ENCODE measurements at places on chromosomes 6 and 20.
A peak's percentile ranks its signal among the peaks of the same experiment; 100 is the strongest.

DNA sequence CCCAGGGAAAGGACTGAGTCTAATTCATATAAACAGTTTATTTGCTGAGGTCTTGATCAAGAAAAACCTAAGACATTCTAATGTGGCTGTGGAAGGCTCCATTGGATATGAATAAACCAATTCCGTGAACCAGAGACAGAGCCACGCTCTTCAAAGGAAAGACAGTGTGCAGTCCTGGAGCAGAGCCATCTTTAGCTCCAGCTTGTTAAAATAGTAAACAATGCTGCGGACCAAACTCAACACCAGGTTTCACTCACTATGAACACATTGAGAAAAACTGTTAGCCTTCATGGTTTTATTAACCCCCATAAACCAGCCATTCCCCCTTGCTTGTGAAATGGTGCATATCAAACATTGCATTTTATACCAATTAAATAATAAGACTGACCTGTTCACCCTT lies 61.9 kb downstream of the COL9A1 start:
- no peak for DNase-seq

DNA sequence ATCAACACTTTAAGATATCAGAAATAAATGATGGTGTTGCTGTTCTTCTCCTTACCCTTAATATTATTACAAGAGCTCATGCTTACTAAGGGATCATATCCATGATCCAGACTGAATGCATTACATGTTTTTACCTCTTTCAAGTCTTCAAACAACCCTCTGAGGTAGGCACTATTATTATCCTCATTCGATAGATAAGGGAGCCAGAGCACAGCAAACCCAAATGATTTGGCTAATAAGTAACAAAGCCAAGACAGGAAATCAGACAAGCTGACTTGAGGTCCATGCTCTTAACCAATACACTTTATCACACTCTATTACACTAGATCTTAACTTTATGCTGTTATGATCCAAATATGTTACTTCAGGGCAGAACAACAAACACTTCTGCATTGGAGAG lies 145.9 kb downstream of the RALGAPA2 start:
- no peak for DNase-seq

DNA sequence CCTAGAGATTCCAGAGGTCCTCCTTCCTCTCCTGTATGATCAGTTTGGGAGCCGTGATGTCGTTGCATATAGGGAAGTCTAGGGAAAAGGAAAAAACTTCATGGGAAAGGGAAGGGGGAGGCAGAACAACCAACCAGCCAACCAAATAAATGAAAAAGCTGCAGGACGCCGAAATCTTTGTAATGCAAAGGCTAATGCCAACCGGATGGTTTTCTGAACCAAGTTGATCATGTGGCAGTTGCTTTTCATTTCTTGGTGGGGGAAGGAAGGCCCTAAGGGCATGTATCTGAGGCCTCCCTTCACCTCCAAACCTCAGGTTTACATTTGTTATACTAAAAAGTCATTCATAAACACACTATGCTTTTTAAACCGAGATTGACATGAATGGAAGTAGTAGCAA lies 167.2 kb downstream of the ARID1B start:
- DNase-seq, result no peak

- no peak for DNase-seq
These were observed 55.6 kb upstream of the ZMYND8 start for GRCh38 chr20:47412083-47412482.

- no peak for DNase-seq
These were observed 14.8 kb upstream of the TENT5A start for GRCh38 chr6:81767163-81767891.

DNA sequence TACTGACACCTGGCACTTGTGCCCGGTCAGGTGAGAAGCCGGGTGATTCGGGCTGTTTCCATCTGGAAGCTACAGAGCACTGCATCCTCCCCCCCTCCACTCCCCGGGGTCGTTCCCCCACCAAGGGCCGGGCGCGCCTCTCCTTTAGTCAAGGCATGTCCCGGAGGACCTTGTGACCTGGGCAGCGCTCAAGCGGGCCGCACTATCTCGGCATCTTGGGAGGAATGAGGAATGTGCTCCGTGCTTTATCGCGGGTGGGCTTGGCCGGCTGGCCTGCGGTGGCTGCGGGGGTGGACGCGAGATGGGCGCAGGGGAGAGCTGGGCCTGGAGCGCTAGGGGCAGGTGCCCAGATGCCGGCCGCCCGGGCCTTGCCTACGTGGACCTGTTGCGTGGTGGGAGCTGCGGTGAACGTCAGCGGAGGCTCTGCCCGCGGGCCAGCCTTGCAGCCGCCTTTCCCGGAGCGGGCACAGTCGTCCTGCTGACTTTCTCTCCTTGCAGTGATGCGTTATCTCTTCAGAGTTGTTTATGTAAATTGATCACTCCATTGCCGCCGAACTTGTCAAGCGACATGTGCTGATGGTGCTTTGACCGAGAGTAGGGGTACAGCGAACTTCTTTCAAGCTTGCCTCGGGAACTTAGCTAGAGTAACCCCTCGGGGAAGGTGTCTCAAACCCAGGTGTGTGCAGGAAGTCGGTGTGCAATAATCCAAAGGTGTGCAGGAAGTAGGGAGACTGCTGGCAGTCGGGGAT lies 1.1 kb downstream of the LRRC1 start:
- DNase-seq, result peak; percentile 13

DNA sequence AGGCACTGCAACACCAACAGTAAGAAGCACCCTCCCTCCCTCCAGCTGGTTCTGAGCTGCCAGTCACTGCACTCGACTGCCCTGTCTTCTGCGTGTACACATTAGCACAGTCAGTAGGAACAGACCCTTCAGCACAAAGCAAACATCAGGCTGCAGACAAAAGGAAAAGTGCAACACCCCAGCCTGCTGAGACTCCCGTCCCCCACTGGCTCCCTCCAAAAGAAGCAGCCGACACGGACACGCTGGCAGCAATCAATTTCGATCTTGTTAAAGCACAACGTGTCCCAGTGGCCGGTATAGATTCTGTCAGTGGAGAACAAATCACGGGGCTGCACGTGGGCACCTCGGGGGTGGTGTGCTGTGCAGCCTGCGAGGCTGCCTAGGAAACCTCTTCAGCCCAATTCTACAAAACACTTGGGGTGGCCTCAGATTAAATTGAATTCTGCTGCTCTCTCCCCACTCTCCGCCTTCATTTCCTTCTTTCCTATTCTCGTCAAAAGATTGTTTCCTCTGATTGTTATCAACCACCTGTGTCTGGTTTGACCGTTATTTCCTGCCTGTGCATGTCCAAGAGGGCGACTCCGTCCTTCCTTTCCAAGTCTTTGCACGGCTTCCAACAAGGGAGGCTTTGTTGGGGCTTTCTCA lies 38.7 kb downstream of the TRAF3IP2 start:
- peak; percentile 92 for DNase-seq

GRCh38 chr20:3172126-3172932 lies 1.0 kb downstream of the LZTS3 start:
- no peak for DNase-seq

DNA sequence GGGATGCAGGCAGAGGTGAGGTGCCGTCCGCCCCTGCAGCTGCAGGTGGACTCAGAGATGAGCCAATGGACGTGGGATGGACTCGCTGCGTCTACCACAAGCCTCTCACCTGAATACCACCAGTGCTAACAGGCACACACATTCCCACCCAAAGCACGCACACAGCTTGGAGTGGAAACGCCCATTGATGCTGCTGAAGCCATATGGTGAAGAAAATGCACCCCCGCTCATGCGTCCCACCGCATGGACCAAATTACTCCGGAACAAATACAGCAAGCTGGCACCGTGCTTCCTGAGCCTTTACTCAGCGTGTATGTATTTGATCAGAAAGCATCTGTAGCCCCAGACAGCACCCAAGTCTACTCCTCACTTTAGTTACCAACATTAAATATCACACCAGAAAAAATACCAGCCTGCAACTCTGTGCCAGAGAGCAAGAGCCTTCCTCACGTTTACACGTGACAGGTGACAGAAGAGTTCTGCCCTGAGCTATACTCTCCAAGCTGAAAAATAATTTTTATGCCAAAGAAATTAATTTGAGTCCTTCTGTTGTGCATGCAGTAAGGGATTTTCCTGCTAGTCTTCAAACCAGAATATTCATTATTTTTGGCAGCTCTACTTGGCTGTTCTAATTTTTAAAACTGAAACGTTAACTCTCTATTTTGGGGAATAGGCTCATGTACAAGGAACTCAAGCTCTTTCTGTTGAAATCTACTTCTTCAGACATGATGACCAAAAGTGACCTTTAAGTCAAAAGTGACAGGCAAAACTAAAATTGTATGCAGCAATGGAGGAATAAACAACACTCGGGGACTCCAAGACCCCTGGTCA lies 58.2 kb upstream of the SYNDIG1 start:
- DNase-seq, result no peak

DNA sequence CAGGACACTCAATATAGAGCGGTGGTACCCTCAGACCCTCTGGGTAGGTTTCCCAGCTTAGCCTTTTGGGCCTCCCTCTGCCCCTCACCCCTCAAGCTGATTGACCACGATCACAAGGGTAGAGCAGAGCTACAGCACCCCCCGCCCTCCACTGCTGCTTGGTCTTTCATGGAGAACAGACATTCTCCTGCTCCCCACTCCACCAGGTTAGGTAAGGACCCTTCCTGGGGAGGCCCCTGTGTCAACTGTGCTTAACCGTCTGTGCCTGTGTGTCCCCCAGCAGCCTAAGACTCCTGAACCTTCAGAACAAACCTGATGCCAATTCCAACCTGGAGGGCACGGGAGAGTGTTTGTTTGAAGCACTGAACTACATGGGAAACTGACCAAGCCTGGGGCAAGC lies 11.8 kb downstream of the MYH7B start:
- DNase-seq, result no peak

DNA sequence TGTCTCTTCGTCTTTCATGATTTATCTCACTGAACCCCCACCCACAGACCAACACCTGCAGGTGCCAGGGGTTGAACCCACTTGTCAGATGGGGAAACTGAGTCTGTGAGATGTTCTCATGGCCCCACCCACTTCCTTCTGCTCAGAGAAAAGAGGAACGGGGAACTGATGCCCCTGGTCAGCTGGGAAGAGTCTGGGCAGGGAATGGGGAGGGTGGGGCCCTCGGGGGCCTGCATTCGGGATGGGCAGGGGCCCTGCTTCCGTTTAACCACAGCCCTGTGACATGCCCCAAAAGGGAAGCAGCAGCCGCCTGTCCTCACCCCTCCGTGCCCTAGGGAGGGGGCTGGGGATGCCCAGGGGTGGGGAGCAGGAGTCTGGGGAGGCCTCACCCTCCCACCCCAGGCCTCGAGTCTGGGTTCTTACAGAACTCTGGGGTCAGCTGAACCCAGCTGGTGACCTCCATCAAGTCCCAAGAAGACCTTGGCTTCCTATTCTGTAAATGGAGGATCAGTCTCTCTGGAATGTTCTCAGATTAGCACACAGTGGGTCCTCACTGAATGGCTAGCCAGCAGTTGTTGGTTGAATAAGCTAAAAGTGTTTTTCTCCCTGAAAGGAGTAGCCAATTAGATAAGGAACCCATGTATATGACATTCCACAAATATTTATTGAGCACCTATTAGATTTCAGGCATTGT lies 81.5 kb downstream of the CEBPB start:
- DNase-seq, result no peak

GRCh38 chr6:33851959-33852358 lies 48.2 kb upstream of the MLN start:
- no peak for DNase-seq

DNA sequence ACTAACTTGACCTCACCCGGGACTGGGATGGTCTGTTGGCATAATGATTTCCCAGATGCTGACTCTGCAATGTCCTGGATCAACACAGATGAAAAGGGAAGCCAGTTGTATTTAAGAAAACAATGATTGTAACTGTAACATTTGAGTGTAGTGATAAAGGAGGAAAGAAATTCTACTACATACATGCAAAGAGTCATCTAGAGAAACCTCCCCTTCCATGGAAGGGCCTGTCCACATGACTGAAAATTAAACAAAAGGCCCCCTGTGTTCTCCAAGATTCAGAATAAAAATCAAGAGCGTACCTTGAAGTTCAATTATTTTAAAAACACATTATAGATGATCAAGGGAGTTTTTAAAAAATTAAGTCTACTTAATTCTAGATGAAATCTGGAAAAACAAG lies 151.2 kb downstream of the FOXC1 start:
- no peak for DNase-seq

DNA sequence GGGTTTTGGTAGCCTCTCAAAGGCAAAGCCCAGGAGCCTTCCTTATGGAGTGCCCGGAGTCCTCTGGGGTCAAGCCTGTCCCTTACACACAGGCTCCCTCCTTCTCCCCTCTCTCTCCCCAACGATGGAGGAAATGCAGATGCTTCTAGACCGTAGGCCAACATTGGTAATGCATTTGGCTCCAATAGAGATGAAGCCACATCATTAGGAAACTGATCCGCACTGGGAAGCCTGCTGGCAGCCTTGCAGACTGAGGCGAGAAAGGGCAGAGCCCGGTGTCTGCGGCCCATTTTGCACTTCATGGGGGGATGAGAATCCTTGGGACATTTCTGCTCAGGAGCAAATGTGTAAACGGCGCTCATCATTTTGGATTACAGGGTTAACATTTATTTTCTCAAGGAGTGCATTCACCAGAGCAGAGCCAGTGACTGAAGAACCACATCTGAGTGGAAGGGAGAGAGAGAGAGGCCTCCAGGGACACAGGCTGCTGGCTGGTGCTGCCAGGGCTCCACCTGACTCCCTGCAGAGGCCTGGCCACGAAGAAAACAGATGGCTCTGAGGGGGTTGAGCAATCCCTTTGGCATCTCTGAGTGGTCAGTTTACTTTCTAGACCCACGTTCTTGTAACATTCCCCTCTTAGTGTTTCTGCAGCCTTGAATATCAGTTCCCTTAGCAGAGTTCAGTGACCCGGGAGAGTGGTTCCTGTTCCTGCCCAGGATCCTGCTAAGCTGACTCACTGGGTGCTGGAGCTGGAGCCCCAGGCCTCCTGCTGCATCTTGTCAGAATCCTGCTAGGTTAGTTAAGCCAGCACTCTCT lies 4.4 kb upstream of the CST3 start:
- DNase-seq, result no peak

DNA sequence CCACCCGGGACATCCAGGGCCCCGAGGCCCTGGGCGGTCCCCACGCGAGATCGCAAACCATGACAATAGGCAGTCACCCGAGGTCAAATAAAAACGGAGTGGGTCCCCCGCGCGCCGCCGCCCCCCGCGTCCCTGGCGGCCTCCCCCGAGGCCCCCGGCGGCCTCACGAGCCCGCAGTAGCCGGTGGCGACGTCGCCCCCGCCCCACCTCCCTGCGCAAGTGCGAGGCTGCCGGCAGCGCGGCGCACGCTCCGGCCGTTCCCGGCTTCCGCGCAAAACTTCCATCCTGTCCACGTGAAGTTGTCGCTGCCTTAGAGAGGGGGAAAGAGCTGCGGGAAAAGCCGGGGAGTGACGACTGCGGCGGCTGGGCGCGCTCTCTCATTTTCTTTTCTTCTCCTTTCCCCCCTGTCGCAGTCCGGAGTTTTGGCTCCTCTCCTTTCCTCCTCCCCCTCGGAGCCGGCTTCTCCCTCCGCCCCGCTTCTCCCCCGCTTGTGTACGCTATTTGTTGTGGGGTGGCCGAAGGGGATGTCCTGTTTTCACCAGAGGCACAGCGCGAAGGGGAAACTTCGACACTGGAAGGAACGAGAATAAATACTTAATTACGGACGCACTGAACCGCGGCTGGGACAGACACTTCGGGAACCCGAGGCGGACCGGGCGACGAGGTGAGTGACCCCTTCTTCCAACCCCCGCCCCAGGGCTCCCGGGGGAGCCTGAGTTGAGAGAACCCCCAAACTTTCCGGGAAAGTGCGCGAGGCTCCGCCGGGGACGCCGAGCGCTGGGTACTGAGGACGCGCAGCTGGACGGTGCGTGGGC lies at the start of gene EYA4:
EYA4 (plus strand) TSS at position 272 of the 815 bp plus-strand sequence. CDS start 33,424 bp downstream, outside the sequence.
- peak; percentile 82 for DNase-seq

- DNase-seq, result no peak
These were observed 50.8 kb downstream of the GCLC start for GRCh38 chr6:53494076-53494475.

GRCh38 chr6:152566103-152566875 lies 70.9 kb downstream of the SYNE1 start:
- no peak for DNase-seq

GRCh38 chr20:37397076-37397953 lies 51.4 kb downstream of the SRC start:
- DNase-seq, result no peak
